ENCODE measurements at places on chromosomes 13 and 19.

DNA sequence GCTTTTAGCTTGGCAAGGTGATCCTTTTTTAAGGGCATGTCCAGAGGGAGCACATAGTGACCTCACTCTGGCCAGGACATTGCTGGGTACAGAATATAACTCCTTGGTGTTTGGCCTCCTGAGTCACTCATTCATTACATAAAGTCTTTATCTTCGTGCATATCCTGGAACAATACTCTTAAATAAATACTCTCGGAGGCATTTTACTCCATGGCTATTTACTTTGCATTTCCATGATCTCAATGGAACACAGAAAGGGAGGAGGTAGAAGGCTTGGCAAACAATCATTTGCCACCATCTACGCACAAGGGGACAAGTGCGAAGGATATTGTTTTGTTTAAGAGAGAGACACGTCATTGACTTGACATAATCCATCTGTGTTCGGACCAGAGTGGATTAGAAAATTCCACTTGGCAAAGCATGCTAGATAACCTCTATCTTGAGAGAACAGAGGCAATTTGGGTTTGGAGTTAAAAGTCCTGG lies 210.0 kb downstream of the IRS2 start:
- DNase-seq, result no peak

DNA sequence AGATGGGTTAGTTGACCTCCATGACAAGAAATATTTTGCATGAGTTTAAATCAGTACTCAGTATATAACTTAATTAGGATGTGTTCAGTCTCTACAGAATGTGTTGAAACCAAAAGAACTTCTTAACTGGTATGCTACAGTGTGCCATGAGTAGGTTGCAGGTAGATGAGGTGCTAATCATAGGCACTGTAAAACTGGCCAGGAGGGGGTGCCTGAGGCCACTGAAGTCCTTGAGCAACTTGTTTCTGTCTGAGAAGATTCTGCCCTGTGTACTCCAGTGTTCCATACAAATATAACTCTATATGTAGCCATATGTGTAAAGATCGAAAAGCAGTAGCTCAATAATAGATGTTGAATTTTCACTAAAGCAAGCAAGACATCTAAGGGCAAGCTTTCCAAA lies 549.2 kb upstream of the KLF12 start:
- no peak for DNase-seq

DNA sequence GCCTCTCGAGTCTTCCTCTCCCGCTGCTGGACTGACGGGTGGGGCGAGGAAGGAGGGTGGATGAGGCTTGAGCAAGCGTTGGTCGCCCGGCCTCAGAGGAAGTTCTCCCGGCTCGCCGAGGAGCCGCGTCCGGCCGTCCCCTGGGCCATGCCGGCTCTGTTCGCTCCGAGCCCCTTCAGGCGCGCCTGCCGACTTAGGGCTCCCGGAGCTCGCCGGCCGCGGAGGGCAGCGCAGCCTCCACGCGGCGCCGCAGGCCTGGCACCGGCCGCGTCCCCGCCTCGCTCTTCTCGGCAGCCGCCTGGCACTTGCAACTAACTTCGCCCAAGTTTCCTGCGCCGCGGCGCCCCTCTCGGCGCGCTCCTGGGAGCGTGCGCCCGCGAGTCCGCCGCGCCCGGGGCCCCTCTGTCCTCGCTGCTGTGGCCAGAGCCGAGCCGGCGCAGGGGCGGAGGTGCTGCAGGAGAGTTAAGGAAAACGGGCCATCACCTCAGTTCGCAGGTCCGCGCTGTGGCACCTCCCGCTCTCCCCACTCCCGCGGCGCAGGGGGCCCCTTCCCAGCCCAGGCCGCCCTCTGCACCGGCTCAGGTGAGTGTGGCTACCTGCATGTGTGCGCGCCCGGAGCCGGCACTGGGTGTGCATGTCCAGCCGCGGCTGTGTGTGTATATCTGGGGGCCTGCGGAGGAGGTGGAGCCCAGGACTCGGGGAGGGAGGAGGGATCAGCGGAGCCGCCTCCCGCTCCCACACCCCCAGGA lies 641 bp upstream of the SOX21 start:
- peak; percentile 47 for DNase-seq

DNA sequence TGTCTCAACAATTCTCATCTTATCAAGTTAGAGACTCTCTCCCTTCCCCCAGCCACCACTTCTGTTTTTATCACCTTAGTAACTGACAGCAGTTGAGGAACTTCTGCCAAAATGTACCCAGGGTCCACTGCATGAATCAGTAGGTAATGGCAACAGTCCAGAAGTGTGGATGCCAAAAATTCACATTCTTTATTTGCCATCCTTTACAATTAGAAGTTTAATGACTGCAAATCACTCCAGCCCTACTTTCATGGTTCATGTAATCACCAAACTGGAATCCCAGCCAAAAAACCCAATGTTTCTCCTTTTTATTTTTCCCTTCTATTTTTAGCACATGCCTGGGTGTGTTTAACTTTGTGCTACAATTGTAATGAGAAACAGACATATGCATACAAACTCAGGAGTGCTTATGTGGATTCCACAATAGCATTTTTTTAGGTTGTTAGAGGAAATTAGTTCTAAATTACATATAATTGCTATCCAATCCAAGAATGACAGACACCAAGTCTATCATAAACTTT lies 243.5 kb downstream of the RGCC start:
- no peak for DNase-seq

DNA sequence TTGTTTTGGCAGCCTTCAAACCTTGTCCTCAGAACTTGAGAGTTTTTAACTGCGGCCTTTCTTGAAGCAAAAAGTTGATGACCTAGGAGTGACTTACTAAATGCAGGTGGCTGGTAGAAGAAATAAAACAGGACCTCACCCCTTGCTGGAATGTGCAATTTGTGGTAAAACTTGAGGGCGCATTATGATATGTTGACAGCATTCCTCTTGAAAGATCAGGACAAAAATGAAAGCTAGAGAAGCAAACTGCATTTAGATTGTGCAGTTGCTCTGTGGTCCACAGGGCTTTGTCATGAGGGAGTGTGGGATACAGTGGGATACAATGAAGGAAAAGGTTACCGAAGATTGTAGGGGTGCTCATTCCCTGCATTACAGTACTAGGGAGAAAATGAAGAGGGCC lies 504.2 kb downstream of the GPC6 start:
- DNase-seq, result no peak

DNA sequence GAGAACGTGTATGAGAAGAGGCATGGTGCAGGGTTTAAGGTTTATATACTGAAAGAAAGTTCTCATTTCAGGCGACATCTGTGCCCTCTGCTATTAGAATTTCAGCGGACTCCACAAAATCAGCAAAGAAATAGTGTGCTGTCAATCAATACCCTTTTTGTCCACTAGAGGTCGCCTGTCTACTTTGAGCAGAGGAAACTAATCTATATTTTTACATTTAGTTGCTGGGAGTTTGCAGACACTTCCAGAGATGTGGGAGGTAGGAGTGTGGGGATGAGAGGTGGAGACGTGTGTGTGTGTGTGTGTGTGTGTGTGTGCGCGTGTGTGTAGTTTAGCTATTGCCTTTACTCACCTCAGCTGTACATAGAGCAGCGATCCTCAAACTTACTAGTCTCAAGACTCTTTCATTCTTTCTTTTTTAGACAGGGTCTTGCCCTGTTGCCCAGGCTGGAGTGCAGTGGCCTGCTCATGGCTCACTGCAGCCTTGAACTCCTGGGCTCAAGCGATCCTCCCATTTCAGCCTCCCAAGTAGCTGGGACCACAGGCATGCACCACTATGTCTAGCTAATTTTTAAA lies 9.7 kb downstream of the INAFM1 start:
- DNase-seq, result no peak

- no peak for DNase-seq
Observed at GRCh38 chr13:59623206-59623915, 540.4 kb downstream of the DIAPH3 start.

- DNase-seq, result no peak
Observed at GRCh38 chr19:49749055-49749716, 13.9 kb downstream of the TSKS start.

- peak; percentile 99 for DNase-seq
Observed at GRCh38 chr19:56121180-56122167, at the start of gene ZNF787. ZNF787 (minus strand) TSS chr19:56121295; CDS start chr19:56103217, 18,078 bp downstream.

- no peak for DNase-seq
Observed at GRCh38 chr19:4083677-4084546, 17.2 kb upstream of the ZBTB7A start.

GRCh38 chr13:111031531-111031961 lies 83.6 kb upstream of the ARHGEF7 start:
- no peak for DNase-seq

DNA sequence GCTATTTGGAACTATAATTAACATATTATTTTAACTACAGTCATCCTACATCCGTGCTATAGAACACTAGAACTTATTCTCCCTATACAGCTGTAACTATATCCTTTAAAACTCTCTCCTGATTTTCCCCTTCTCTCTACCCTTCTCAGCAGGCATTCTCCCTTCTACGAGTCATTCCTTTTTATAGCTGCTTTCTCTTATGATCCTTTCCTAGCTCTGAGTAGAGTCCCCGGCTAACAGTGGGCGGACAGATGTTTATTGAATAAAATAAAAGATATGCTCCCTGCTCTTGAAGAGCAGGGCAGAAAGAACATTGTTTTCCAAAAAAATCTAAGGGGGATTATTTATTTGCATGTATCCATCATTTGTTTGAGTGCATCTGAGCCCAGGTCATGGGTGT lies 246.5 kb upstream of the TMTC4 start:
- DNase-seq, result no peak

GRCh38 chr19:5867201-5868136 lies 2.9 kb downstream of the FUT5 start:
- DNase-seq, result no peak

DNA sequence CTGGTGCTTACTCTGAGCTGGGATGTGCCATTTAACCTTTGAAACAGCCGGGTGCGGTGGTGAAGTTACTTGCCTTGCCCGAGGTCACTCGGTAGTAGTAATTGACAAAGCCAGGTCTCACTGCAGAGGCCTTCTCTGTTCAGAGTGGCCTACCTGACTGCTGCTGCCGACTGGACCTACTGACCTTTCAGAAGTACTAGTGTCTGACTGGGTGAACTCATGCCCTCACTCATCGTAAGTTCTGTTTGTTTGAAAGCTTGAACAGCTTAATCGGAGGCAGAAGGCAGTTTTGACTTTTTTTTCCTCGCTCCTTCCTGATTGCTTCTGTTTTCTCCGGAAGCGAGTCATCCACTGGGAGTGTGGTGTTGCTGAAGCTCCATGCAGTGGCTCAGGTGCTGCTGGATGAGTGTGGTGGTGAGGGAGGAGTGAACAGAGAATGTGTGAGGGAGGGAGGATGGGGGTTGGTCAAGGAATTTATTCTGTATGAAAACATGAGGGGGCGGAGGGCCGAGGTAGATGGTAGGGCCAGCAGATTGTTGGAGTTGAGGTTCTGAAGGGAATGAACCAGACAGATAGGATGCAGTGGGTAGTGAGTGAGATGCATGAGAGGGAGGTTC lies 2.7 kb downstream of the SPINT2 start:
- no peak for DNase-seq

DNA sequence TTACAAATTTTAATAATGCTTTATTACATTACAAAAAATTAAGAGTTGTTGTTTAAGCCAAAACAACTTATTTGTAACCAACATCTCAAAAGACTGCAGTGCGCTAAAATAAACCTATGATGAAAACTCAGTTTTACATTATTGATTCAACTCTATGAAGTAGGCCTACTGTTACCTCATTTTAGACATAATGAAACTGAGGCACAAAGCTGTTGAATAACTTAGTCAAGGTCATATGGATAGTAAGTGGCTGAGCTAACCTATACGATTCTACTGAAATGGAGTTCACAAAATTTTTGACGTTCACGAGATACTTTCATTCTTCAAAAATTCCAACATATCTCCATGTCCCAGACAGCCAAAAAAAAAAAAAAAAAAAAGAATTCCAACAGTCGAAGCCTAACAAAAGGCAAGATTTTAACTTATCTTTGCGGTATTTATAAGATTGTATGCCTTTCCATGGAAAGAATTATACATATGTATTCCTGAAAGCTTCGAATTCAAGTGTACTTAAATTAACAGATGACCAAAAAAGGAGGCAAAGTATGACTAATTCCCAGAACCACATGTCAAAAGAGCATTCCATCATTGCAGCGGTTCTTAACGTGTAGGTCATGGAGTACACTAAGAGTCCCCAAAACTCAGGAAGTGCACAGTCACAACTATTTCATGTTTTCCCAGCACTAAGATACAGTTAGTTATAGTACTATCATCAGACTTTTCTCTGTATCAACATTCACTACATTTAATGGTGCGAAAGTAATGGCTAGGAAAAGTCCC lies 69.4 kb downstream of the PSPC1 start:
- no peak for DNase-seq

GRCh38 chr19:46466536-46467196 lies 4.7 kb downstream of the PNMA8A start:
- DNase-seq, result peak; percentile 64

GRCh38 chr13:39780711-39781110 lies 125.2 kb downstream of the COG6 start:
- DNase-seq, result no peak

- DNase-seq, result peak; percentile 11
Observed at GRCh38 chr19:47641891-47642485, 33.1 kb downstream of the BICRA start.

GRCh38 chr13:109655611-109656010 lies 130.8 kb downstream of the IRS2 start:
- peak; percentile 35 for DNase-seq

DNA sequence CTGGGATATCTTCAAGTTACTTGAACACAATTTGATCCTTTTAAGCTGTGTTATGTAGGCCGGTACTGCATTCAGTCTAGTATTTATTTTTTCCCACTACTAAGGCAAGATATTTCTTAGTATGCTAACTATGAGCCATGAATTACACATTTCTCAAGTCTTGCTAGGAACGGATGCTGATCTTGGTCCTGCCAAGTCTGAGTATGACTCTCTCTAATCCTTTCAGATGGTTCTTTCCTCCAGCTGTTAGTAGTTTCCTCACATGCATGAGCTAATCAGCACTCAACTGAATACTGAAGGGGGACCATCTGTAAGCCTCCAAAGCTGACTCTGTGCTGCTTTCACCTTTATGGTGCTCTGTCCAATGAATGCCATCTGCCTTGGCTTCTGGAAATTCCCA lies 460.3 kb downstream of the KCTD12 start:
- DNase-seq, result no peak

DNA sequence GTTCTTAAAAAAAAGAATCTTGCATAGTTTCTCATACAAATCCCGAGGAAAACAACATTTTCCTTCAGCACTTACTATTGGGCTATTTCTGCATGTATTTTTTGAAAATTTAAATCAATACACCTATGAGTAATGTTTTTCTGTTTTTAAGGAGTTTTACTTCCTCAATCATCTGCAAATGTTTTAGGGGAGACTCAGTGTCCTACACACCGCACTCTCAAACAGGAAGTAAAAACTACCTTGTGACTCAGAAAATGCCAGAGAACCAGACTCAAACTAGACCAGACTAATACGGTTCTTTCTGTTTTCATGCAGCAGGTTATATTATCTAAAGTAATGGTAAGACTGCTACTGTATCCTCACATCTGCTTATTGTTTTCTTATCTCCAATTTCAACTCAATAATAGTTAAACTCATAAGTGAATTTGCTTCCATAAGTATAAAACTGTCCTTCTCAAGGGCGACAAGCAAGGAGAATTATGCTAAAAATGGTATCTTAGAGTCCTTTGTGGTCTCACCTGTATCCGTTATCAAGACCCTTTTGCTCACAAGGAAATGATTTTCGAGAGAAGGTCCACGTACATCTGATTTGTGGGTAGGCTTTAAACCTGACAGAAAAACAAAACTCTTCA lies 52.5 kb downstream of the FLT3 start:
- DNase-seq, result no peak
